ENCODE measurements at places on chromosomes 5 and 9.

DNA sequence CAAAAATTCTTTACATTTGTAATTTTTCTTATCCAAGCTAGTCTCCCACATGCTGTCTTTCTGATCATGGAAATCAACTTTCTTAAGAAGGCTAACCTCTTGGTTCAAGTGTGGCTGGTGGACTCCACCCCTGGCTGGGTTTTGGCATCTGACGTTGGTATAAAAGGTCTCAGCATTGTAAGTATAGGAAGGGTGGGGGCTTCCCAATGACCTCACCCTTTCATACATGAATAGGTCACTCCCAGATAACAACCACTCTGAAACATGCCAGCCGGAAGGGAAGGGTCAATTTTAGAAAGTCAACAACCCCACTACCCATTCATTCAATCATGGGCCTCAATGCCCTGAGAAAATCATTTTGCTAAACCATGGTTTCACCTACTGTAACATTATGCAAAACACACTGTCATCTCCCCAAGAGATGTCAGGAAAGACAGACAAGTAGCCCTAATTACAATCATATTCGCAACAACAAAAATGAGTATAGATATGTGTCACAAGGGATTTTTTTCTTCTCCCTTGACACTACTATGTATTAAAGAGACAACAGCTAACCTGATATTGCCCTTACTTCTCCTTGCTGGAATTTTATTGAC, 31.9 kb upstream of the PCSK5 start:
- no peak for DNase-seq

GRCh38 chr9:137738703-137739102, 119.9 kb downstream of the EHMT1 start:
- no peak for DNase-seq

GRCh38 chr5:138032028-138032571, 779 bp downstream of the FAM13B start:
- DNase-seq, result peak; percentile 41

- no peak for DNase-seq
These were observed 97.9 kb upstream of the EQTN start for GRCh38 chr9:27394826-27395201.

DNA sequence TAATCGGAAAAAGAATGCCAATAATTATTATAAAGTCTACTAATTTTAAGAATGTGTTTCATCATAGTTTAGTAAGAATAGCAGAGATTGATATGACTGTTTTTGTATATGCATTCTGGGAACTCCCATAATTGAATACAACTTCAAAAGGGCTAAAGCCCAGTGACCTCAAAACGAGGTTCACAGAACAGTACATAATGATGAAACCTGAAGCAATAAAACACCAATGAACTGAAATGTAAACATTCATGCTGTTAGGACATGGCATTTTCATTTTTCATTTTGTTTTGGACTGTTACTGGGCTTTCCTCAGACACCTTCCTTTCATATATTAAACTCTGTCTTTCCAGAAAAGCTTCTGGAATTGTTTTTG, 684 bp upstream of the JMY start:
- DNase-seq, result no peak
